ENCODE measurements at places on chromosomes 3 and 15. TPM values are rescaled to one million over a fixed set of nuclear protein-coding genes. Genes with fewer than 3 reads are reported as not detected.
A peak's percentile ranks its signal among the peaks of the same experiment; 100 is the strongest.

DNA sequence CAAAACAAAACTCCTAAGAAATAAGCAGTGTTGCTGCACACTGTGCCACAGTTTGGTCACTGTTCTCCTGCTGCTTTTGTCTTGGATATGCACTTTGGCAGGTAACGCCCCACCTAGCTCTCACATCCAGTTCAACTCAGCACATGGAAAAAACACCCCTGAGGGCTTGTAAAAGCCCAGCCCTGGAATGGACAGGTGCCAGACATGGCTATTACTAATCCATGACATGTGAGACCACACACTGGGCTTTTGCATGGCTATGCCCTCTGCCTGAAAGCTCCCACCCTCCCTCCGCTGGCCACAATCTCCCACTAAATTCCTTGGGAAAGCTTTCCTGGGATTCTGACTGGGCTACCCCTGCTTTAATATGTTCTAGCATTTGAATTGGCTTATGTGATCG, 24.7 kb upstream of the ZBED2 start:
- no peak for DNase-seq

Gene SPINK8
- not detected for total RNA-seq

GRCh38 chr15:76566276-76566675, 229.7 kb downstream of the ISL2 start:
- no peak for DNase-seq

GRCh38 chr15:90266485-90266884, 1.0 kb downstream of the NGRN start:
- peak; percentile 37 for DNase-seq

Gene CSPG4
- not detected for total RNA-seq

Gene CNTN4
- total RNA-seq = 0.62 TPM

Gene CASR
- 0.23 TPM for total RNA-seq

Gene NTRK3
- 4.2 TPM for total RNA-seq

DNA sequence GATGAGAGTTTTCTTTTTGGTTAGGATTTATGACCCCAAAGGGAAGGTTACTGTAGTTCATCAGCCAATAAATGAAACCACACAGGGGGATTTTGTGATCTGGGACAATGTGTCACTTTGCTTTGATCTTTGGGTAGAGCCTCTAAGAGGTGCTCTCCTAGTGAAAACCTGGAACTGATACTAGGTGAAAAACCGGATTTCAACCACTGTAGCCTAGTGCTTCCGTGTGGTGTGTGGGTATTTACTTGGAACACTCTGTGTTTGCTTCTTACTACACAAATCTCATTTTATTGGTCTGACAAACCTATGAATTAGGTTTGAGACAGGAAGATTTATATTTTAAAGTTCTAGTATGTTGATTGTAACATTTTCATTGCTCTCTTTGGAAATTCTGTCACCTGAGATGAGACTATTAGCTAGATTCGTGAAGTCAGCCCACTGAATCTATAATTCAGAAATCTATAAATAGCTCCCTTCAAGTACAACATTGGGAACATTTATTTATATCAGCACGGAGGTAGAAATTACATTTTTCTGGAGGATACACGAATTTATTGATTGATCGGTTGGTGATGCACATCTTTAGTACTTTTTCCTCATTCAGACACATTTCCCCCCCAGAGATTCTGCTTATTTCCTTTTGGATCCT, 119.8 kb downstream of the AKAP13 start:
- peak; percentile 8 for DNase-seq

DNA sequence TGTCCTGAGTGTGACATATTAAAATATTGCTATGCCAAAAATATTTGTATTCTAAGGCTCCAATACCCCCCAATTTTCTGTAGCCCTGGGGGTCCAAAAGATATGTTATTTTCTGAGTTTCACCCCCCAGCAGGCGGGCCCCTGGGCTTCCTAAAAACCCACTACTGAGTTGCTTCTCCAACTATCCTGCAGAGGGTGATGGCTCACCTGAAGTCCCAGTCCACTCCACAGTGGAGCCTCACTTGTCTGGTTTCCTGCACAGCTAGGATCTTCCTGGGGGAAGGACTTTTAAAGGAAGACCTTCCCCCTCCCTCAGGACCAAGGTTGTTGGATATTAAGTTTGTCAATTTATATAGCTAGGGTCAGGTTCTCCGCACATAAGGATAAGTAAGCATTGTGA, 1181.4 kb downstream of the ROBO2 start:
- DNase-seq = no peak
